GM23338 (cell line): ENCODE measurements at places on chromosomes 7 and 10.

GRCh38 chr7:17408904-17409290 is 110.4 kb downstream of the AHR start:
- no peak overlapping the region for H3K4me3 ChIP-seq
- no peaks in the 10 kb centered on the region for H3K36me3 ChIP-seq
- no peaks in the 10 kb centered on the region for H3K27me3 ChIP-seq
- no peak overlapping the region for H3K27ac ChIP-seq

GRCh38 chr10:119341459-119342301 is 134.3 kb downstream of the GRK5 start:
- H3K4me3 ChIP-seq = no peak overlapping the region
- H3K27me3 ChIP-seq = no peaks in the 10 kb centered on the region
- DNase-seq = no peak
- no peaks in the 10 kb centered on the region for H3K36me3 ChIP-seq
- H3K4me1 ChIP-seq = no peaks in the 10 kb centered on the region

DNA sequence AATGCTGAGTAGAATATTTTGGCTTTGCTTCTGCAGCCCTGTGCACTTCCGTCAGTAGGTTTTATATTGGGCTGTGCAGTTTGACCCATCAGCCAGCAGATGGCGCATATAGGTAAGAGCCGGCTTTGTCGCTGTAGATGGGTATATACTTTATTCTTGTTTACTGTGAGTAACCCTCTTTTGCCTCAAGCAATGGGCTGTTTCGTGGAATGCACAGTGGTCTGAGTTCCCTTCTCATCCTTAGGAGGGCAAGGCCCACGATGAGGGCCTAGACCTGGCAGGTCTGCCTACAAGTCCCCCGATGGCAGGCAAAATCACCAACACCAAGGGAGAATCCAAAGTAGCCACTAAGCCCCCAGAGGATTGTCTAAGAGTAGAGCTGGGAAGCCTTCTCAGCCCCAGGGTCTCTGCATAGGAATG is 1002.9 kb upstream of the KCND2 start:
- H3K27ac ChIP-seq = no peak overlapping the region
- no peaks in the 10 kb centered on the region for H3K4me1 ChIP-seq
- no peaks in the 10 kb centered on the region for H3K27me3 ChIP-seq
- no peak overlapping the region for H3K4me3 ChIP-seq
- no peaks in the 10 kb centered on the region for H3K36me3 ChIP-seq

GRCh38 chr7:21616091-21616490 is 73.3 kb downstream of the DNAH11 start:
- no peak overlapping the region for H3K4me3 ChIP-seq
- no peaks in the 10 kb centered on the region for H3K36me3 ChIP-seq
- no peak overlapping the region for H3K27ac ChIP-seq
- DNase-seq = no peak

DNA sequence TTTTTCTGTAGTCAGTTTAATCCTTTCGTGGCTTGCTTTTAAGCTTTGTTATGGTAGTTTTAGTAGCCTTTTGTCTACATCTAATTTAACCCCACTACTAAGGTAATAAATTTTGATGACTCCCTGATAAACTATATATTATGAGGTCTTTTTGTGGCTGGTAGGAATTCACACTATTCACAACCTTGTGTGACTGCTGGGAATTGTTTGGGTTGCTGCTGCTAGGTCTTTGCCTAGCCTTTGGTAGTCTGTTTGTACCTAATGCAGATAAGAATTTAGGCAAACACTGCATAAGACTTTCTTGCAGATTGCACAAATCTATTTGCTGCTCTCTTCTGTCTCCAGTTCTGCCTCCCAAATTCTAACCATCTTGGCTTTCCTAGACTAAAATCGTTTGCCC is 58.3 kb downstream of the SHOC2 start:
- DNase-seq = no peak
- no peaks in the 10 kb centered on the region for H3K36me3 ChIP-seq
- no peak overlapping the region for H3K4me3 ChIP-seq
- H3K4me1 ChIP-seq = no peaks in the 10 kb centered on the region
- no peaks in the 10 kb centered on the region for H3K27me3 ChIP-seq

GRCh38 chr7:109611656-109612055 is 1042.0 kb downstream of the DNAJB9 start:
- no peak for DNase-seq
- no peak overlapping the region for H3K27ac ChIP-seq
- no peaks in the 10 kb centered on the region for H3K27me3 ChIP-seq
- no peaks in the 10 kb centered on the region for H3K36me3 ChIP-seq
- H3K4me3 ChIP-seq = no peak overlapping the region
- no peaks in the 10 kb centered on the region; the same call in 1 of the 2 replicates for H3K4me1 ChIP-seq

- H3K4me3 ChIP-seq = no peak overlapping the region
- DNase-seq = no peak
- no peaks in the 10 kb centered on the region for H3K4me1 ChIP-seq
- H3K27me3 ChIP-seq = no peaks in the 10 kb centered on the region
Measured at GRCh38 chr7:94173436-94173835, 169.3 kb upstream of the BET1 start.

DNA sequence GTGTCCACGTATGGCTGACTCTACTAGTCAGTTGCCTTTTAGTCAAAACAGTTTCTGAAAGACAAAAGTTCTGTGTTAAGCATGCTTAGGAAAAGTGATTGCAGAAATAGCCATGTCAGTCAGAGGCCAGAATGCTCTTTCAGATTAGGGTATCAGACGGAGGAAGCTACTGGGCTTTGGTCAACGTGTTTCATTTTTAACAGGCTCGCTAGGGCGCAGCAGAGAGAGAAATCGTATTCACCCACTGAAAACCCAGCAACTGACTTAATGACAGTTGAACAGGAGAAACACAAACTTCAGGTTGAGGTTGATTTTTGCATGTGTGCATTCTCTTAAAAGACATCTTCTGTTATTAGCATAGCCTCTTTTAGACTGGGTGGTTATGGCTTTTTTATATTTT is 322.6 kb upstream of the KIAA1217 start:
- no peaks in the 10 kb centered on the region for H3K4me1 ChIP-seq
- H3K4me3 ChIP-seq = no peak overlapping the region
- no peaks in the 10 kb centered on the region for H3K36me3 ChIP-seq
- no peak overlapping the region for H3K27ac ChIP-seq
- no peaks in the 10 kb centered on the region for H3K27me3 ChIP-seq
- peak; percentile 30 for DNase-seq

GRCh38 chr7:44615793-44616192 is 9.4 kb downstream of the OGDH start:
- 0 out of 2 replicates have a peak overlapping the region, but pooled peaks have one; percentile 14 for H3K27ac ChIP-seq
- DNase-seq = no peak
- H3K4me1 ChIP-seq = peaks cover 13% of the 10 kb centered on the region
- H3K36me3 ChIP-seq = no peaks in the 10 kb centered on the region
- H3K27me3 ChIP-seq = no peaks in the 10 kb centered on the region

- H3K4me3 ChIP-seq = no peak overlapping the region
- H3K4me1 ChIP-seq = no peaks in the 10 kb centered on the region; the same call in 1 of the 2 replicates
- no peak for DNase-seq
Measured at GRCh38 chr7:106152313-106152665, 40.2 kb upstream of the SYPL1 start.

GRCh38 chr10:53412651-53413050 is 640.1 kb upstream of the MBL2 start:
- H3K4me3 ChIP-seq = no peak overlapping the region
- DNase-seq = no peak
- 0 out of 2 replicates have a peak, but pooled peaks cover 2% of the 10 kb centered on the region for H3K36me3 ChIP-seq
- no peak overlapping the region for H3K27ac ChIP-seq
- H3K4me1 ChIP-seq = no peaks in the 10 kb centered on the region

- no peak overlapping the region for H3K4me3 ChIP-seq
- no peak overlapping the region for H3K27ac ChIP-seq
- H3K36me3 ChIP-seq = no peaks in the 10 kb centered on the region
- DNase-seq = no peak
Measured at GRCh38 chr10:74587109-74587854, 239.1 kb upstream of the KAT6B start.

- no peak overlapping the region for H3K4me3 ChIP-seq
- H3K27me3 ChIP-seq = no peaks in the 10 kb centered on the region
- no peak overlapping the region for H3K27ac ChIP-seq
- no peak for DNase-seq
- peaks cover 7% of the 10 kb centered on the region; the same call in 1 of the 2 replicates for H3K4me1 ChIP-seq
- H3K36me3 ChIP-seq = no peaks in the 10 kb centered on the region
Measured at GRCh38 chr10:3248526-3249306, 76.1 kb upstream of the PITRM1 start.

- peak overlapping the region; percentile 61 for H3K4me3 ChIP-seq
- H3K27ac ChIP-seq = no peak overlapping the region
- peaks cover 28% of the 10 kb centered on the region for H3K4me1 ChIP-seq
- DNase-seq = peak; percentile 37
- no peaks in the 10 kb centered on the region for H3K36me3 ChIP-seq
- H3K27me3 ChIP-seq = peaks cover 23% of the 10 kb centered on the region
Measured at GRCh38 chr7:78018641-78019446, 220.3 kb downstream of the PHTF2 start.

DNA sequence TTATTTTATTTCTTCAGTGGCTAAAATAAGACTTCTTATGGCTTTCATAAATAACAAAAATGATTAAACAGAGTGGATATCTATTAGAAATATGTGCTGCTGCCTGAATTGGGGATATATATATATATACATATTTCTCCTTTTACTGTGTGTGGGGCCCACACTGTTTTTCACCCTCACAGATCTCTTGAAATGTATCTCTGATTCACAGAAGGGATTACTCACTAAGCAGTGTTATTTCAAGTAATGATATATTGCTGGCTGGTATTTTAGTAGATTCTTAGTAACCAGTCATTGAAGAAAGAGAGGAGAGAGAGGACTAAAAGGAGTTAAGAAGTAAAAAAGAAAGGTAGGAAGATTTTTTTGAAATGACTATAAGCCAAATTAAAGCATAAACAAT is 308.6 kb upstream of the NRP1 start:
- no peaks in the 10 kb centered on the region for H3K36me3 ChIP-seq
- H3K4me3 ChIP-seq = no peak overlapping the region
- H3K27ac ChIP-seq = no peak overlapping the region
- no peaks in the 10 kb centered on the region for H3K4me1 ChIP-seq
- no peak for DNase-seq

GRCh38 chr7:45146531-45147379 is 10.8 kb upstream of the RAMP3 start:
- DNase-seq = no peak
- H3K36me3 ChIP-seq = no peaks in the 10 kb centered on the region
- no peak overlapping the region for H3K27ac ChIP-seq
- H3K4me1 ChIP-seq = no peaks in the 10 kb centered on the region
- H3K4me3 ChIP-seq = no peak overlapping the region
- H3K27me3 ChIP-seq = no peaks in the 10 kb centered on the region

- H3K36me3 ChIP-seq = no peaks in the 10 kb centered on the region
- no peak overlapping the region; the same call in 1 of the 2 replicates for H3K4me3 ChIP-seq
- H3K4me1 ChIP-seq = peaks cover 12% of the 10 kb centered on the region
- peak; percentile 59 for DNase-seq
Measured at GRCh38 chr10:11035301-11035991, 17.8 kb downstream of the CELF2 start.

DNA sequence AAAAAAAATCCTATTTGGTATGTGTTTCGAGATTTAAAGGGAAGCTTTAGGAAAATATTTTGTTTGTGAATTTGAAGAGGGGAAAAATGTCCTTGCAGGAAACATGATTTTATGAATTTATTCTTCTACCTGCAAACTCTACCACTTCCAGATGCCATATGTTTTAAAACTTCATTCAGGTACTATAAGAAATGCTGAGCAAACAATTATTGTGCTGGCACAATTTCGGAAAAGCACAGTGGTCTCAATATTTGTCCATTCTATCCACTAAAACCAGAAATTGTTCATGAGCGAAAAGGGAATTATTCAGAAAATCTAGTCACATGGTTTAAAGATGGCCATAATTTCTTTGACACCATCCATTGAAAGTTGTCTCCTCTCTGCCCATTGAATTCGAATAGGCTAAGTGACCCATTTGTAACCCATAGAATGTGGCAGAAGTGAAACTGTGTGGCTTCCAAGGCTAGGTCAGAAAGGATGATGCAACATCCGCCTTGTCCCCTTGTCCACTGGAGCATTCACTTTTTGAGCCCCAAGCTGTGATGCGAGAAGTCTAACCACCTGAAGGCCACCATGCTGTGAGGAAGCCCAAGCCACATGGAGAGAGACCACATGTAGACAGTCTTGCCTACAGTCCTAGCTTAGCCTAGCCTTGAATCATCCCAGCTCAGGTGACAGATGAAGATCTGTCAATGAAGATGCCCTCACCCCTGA is 189.8 kb upstream of the PRKCQ start:
- no peaks in the 10 kb centered on the region for H3K36me3 ChIP-seq
- H3K4me3 ChIP-seq = no peak overlapping the region
- DNase-seq = no peak
- no peaks in the 10 kb centered on the region for H3K4me1 ChIP-seq

DNA sequence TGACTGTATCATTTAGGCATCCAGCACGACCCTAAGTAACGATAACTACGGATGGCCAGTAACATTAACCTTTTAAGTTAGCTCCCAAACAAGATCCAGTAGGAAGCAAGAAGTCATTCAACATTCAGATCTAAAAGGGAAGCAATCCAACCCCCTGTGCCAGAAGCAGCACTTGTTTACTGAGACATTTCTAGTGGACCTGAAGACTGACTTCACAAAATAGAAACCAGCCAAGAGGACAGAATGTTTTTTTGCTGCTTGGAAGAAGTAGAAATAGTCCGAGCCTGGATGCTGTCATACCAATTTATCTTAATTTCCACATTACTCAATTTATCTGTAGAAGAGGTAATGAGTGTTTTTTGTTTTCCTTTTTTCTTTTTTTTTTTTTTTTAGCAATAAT is 88.0 kb upstream of the CTTNBP2 start:
- no peak overlapping the region for H3K4me3 ChIP-seq
- DNase-seq = no peak
- no peaks in the 10 kb centered on the region for H3K27me3 ChIP-seq
- no peaks in the 10 kb centered on the region for H3K36me3 ChIP-seq
- H3K4me1 ChIP-seq = peaks cover 46% of the 10 kb centered on the region

DNA sequence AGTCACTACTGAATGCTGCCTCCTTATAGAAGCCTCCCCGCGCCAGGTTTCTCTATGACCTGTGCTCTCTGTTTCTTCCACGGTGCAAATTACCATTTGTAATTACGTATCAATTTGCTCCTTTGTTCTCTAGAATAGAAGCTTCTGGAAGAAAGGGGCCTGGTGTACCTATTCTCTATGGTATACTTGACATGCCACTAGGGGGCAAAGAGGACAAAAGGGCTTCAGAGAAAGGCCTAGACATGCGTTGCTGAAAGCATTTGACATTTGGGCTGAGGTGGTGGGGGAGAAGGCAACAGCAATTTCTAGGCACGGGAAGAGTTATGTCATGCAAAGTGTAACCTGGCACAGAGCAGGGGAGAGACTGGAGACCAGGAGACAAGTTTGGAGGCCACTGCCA is 148.7 kb downstream of the WDR11 start:
- H3K4me3 ChIP-seq = no peak overlapping the region
- H3K36me3 ChIP-seq = no peaks in the 10 kb centered on the region
- H3K27ac ChIP-seq = no peak overlapping the region

DNA sequence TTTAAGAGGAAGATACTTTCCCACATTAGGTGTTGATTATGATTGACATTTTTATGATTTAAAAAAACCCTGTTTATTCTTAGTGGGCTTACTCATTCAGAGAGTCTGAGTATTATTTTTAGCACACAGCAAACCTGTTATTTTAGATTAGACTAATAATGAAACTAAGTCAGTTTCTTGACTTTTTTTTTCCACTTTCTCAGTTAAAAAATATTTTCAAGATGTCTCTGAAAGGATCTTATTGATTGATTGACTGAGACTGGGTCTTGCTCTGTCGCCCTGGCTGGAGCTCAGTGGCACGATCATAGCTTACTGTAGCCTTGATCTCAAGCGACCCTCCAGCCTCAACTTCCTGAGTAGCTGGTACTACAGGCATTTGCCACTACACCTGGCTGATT is 20.4 kb upstream of the INPP5F start:
- H3K27ac ChIP-seq = no peak overlapping the region
- H3K36me3 ChIP-seq = no peaks in the 10 kb centered on the region; the same call in 1 of the 2 replicates
- no peaks in the 10 kb centered on the region for H3K27me3 ChIP-seq
- DNase-seq = no peak
- no peak overlapping the region for H3K4me3 ChIP-seq
